WTC11 (cell line): ENCODE measurements at places on chromosomes 12 and 14. TPM values are rescaled to one million over a fixed set of nuclear protein-coding genes. Genes with fewer than 3 reads are reported as not detected.

GRCh38 chr14:73753124-73753886 lies 39.1 kb upstream of the PNMA1 start:
- peaks cover 5% of the 10 kb centered on the region for H3K27me3 ChIP-seq
- DNase-seq = no peak
- H3K36me3 ChIP-seq = no peaks in the 10 kb centered on the region
- peak overlapping the region; percentile 45; the same call in 1 of the 2 replicates for H3K27ac ChIP-seq
- peaks cover 75% of the 10 kb centered on the region for H3K4me1 ChIP-seq

GRCh38 chr12:120012067-120012621 lies 23.1 kb downstream of the BICDL1 start:
- H3K4me3 ChIP-seq = no peak overlapping the region
- H3K36me3 ChIP-seq = peaks cover 4% of the 10 kb centered on the region
- no peak overlapping the region for H3K27ac ChIP-seq
- no peak for DNase-seq
- H3K4me1 ChIP-seq = peaks cover 11% of the 10 kb centered on the region
- H3K27me3 ChIP-seq = no peaks in the 10 kb centered on the region

GRCh38 chr12:114193474-114193873 lies 212.5 kb downstream of the TBX5 start:
- H3K4me3 ChIP-seq = no peak overlapping the region
- no peaks in the 10 kb centered on the region for H3K36me3 ChIP-seq
- no peak overlapping the region for H3K27ac ChIP-seq
- no peaks in the 10 kb centered on the region; the same call in 1 of the 2 replicates for H3K27me3 ChIP-seq
- peaks cover 21% of the 10 kb centered on the region for H3K4me1 ChIP-seq

CD9 gene
- total RNA-seq = 241 to 260 TPM (median 251 TPM) in 3 replicates

CCDC198 gene
- not detected in 3 replicates for total RNA-seq
